ENCODE measurements at places on chromosomes 2 and 18. TPM values are rescaled to one million over a fixed set of nuclear protein-coding genes. Genes with fewer than 3 reads are reported as not detected.
A peak's percentile ranks its signal among the peaks of the same experiment; 100 is the strongest.

DNA sequence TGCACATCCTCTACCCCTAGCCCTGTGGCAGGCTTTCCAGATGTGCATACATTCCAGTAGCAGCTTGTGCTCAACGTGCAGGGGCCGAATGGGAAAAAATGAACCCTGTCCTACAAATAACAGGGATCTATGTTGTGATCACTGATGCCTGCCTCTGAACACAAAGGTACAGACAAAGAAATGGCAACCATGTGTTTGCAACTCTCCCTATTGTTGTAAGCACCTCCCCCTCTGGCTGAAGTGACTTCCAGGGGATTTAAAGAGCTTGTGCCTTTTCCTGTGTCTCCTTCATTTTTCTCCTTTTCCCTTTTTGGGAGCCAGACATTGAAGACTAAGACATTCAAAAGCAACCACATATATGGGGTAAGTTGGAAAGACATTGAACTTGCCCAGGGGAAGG, 21.6 kb downstream of the ARHGAP25 start:
- H3K27me3 ChIP-seq: no peaks in the 10 kb centered on the region
- no peak for DNase-seq
- no peak overlapping the region for H3K4me3 ChIP-seq
- H3K36me3 ChIP-seq: peaks cover 65% of the 10 kb centered on the region
- H3K4me1 ChIP-seq: peaks cover 86% of the 10 kb centered on the region

GRCh38 chr18:3529601-3530000, 79.6 kb downstream of the TGIF1 start:
- H3K27ac ChIP-seq: no peak overlapping the region
- no peak overlapping the region for H3K4me3 ChIP-seq
- H3K27me3 ChIP-seq: no peaks in the 10 kb centered on the region
- peaks cover 17% of the 10 kb centered on the region for H3K4me1 ChIP-seq

- no peaks in the 10 kb centered on the region for H3K36me3 ChIP-seq
- H3K4me3 ChIP-seq: no peak overlapping the region
- H3K4me1 ChIP-seq: no peaks in the 10 kb centered on the region
- H3K27ac ChIP-seq: no peak overlapping the region
- no peak for DNase-seq
- no peaks in the 10 kb centered on the region for H3K27me3 ChIP-seq
These were observed 665.6 kb upstream of the KLHL29 start for GRCh38 chr2:22719396-22719795.

WIPF1 gene
- total RNA-seq: 361 TPM

- H3K36me3 ChIP-seq: no peaks in the 10 kb centered on the region
- H3K4me1 ChIP-seq: no peaks in the 10 kb centered on the region
- no peak overlapping the region for H3K4me3 ChIP-seq
- H3K27me3 ChIP-seq: no peaks in the 10 kb centered on the region
- no peak overlapping the region for H3K27ac ChIP-seq
These were observed 376.2 kb downstream of the SOX11 start for GRCh38 chr2:6068429-6068828.

DNA sequence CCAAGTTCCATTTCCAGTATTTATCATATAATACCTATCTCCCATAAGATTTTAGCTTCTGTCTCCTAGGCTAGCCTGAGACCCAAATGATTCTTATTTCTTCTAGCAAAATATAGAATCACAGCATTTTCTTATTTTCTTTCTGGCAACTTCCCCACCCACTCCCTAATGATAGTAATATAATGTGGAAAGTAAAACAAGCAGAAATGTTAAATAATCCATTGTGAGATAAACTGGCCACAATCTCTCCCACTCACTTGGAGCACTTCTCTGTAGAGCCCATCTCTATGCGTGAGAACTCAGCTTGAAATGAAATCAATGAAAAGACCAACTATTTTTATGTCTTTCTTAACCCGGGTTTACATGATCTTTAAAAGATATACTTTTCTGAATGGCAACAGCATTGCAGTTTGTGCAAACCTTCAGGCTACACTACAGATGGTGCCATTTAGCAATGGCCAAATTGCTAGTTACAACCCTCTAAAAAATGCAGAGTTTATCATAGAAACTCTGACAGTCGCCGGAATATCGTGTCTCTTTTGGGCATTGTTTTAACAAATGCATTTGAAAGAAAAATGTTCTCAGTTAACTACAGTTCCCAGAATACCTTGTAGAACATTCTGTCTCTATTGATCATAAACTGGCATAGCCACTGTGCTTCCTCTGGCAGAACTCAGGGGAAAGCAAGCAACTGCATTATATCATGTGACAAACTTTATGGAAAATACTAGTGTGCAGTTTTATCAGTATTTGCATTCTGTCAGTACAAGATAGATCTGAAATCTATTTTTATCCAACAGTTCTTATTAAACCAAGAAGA, 1407.4 kb upstream of the ZEB2 start:
- DNase-seq: no peak
- no peaks in the 10 kb centered on the region for H3K36me3 ChIP-seq
- no peak overlapping the region for H3K27ac ChIP-seq
- no peak overlapping the region for H3K4me3 ChIP-seq

DNA sequence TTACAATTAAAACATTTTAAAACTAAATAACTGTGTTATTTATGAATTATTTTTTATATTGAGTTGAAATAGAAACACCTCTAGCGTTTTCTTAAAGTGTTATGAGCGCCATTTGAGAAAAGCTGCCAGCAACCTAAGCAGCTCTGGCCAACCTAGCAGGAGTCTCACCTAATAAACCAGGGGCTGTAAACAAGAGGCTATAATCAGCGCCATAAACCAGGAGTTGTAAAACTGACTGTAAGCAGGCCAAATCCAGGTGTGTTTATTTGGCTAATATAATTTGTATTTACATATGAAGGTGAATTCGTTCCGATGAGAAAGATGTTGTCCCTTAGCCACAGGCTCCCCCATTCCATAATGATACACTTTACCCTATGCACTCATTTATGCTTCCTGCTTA, 34.7 kb downstream of the LRRTM1 start:
- H3K4me1 ChIP-seq: no peaks in the 10 kb centered on the region
- no peak overlapping the region for H3K27ac ChIP-seq
- no peaks in the 10 kb centered on the region for H3K27me3 ChIP-seq
- H3K4me3 ChIP-seq: no peak overlapping the region

GRCh38 chr2:2742726-2743125, 411.7 kb upstream of the MYT1L start:
- no peak overlapping the region for H3K27ac ChIP-seq
- no peak overlapping the region for H3K4me3 ChIP-seq
- DNase-seq: no peak
- no peaks in the 10 kb centered on the region for H3K4me1 ChIP-seq
- peaks cover 3% of the 10 kb centered on the region for H3K27me3 ChIP-seq

DNA sequence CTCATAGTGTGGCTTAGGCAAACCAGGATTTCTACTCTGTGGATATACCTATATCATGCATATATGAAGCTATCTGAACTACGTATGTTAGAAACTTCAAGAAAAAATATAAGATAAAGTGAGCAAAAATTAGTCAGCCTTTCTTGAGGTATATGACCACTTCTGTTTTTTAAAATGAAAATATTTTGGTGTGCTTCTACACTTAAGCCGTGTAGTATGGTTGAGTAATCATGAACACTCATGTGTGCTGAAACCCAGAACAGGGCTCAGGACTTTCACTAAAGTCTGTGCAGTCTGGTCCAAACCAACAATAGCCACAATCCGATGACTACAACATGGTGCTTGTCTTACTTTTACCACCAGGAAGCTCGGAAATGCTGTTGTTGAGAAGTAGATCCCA, 48.9 kb upstream of the TMEM177 start:
- H3K4me1 ChIP-seq: no peaks in the 10 kb centered on the region
- H3K27me3 ChIP-seq: peaks cover 7% of the 10 kb centered on the region
- no peaks in the 10 kb centered on the region for H3K36me3 ChIP-seq
- H3K4me3 ChIP-seq: no peak overlapping the region
- DNase-seq: no peak

DNA sequence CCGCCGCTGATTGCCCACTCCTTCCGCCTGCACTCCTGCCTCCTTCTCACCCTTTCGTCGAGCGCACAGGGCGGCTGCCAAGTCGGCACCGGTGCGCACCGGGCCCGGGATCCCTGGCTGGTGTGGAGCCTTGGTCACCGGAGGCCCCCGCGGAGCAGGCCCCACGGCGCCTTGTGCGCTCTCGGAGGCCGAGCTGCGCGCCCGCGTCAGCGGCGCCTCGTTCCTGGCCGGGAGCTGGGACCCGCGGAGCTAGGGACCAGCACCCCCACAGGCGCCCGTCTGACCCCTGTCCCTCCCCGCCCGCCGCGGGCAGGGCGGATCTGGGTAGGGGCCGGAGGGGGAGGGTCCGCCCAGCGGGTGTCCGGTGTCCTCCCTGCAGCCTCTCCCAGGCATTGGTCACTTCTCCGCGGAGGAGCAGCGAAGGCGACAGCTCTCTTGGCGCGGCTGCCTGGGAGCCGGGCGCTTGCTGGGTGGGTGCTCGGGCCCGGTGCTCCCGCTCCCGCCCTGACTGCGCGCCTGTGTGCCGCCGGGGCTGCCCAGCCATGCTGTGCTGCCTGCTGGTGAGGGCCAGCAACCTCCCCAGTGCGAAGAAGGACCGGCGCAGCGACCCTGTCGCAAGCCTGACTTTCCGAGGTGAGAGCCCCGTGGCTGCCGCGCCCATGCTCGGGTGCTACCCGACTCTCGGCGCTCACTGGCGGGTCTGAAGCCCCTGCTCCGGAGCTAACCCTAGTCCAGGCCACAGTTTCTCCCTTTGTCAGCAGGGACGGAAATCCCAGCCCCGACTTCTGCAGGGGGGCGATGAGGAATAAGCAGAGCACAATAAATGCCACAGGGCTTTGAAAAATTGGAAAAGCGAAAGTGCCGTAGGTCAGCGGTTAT, 13.2 kb downstream of the DYSF start:
- peak overlapping the region; percentile 71 for H3K4me3 ChIP-seq
- no peak overlapping the region for H3K27ac ChIP-seq
- peaks cover 4% of the 10 kb centered on the region for H3K4me1 ChIP-seq
- no peaks in the 10 kb centered on the region for H3K36me3 ChIP-seq

GRCh38 chr2:10167316-10167715, 44.8 kb downstream of the RRM2 start:
- H3K27ac ChIP-seq: no peak overlapping the region
- H3K4me3 ChIP-seq: no peak overlapping the region
- peaks cover 3% of the 10 kb centered on the region for H3K4me1 ChIP-seq

GRCh38 chr2:187612857-187613256, 58.6 kb upstream of the TFPI start:
- no peak for DNase-seq
- H3K4me3 ChIP-seq: no peak overlapping the region
- H3K27me3 ChIP-seq: no peaks in the 10 kb centered on the region
- H3K27ac ChIP-seq: no peak overlapping the region
- H3K36me3 ChIP-seq: no peaks in the 10 kb centered on the region
- H3K4me1 ChIP-seq: no peaks in the 10 kb centered on the region

DNA sequence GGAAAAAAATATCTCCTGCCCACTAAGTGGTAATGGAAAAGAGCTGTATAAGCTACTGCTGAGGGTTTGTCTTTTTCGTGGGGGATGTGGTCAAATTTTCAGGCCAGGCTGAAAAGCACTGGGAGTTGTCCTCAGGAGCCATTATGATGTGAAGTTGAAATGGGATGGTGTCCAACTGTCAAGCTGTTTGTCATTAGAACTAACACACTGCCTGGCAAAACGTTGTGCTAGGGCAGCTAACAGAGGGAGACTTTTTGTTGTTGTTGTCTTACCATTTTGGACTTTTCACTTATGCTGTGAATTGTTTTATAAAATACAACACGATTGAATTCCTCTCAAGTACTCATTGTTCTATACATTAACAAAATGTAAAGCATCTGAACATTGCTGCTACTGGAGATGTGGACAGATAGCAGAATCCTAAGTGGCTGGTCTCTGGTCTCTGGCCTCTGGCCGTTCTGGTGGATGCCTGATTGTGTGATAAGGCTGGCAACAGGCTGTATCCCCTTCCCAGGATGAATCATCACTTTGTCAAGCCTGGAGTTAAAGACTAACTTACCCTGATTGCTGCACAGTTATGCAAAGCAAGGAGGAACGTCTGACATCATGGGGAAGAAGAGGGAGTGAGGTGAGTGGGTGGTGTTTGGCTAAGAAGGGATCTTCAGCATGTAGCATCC, 2.3 kb downstream of the MYO1B start:
- peaks cover 20% of the 10 kb centered on the region for H3K4me1 ChIP-seq
- no peak for DNase-seq
- peaks cover 6% of the 10 kb centered on the region for H3K27me3 ChIP-seq
- peak overlapping the region; percentile 8 for H3K4me3 ChIP-seq

GRCh38 chr2:121019071-121019470, 265.9 kb downstream of the TFCP2L1 start:
- H3K4me3 ChIP-seq: no peak overlapping the region
- H3K27ac ChIP-seq: no peak overlapping the region
- no peak for DNase-seq
- no peaks in the 10 kb centered on the region for H3K4me1 ChIP-seq

EEF1B2 gene
- total RNA-seq: 1,169 TPM

SLC39A10 gene
- total RNA-seq: 25.6 TPM

INO80D gene
- total RNA-seq: 16.7 TPM

DNA sequence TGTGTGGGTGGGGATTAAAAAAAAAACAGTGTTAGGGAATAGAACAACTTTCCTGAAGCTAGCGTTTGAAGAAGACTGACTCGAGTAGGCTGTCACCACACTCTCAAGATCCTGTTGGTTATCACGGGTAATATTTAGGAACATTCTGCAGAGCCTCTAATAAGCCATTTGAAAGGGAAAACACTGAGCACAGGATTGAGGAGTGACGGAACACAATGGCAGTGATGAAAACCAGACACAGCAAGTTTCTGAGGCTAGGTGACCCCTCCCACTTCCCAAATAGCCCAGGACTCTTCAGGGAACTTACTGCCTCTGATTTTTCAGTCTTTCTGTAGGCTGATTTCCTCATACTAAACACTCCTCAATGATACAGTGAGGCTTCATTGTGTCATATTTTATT, 88.2 kb upstream of the TMEM200C start:
- no peaks in the 10 kb centered on the region for H3K4me1 ChIP-seq
- H3K27me3 ChIP-seq: no peaks in the 10 kb centered on the region
- H3K4me3 ChIP-seq: no peak overlapping the region
- no peak overlapping the region for H3K27ac ChIP-seq
- no peaks in the 10 kb centered on the region for H3K36me3 ChIP-seq

CCDC68 gene
- not detected for total RNA-seq

DNA sequence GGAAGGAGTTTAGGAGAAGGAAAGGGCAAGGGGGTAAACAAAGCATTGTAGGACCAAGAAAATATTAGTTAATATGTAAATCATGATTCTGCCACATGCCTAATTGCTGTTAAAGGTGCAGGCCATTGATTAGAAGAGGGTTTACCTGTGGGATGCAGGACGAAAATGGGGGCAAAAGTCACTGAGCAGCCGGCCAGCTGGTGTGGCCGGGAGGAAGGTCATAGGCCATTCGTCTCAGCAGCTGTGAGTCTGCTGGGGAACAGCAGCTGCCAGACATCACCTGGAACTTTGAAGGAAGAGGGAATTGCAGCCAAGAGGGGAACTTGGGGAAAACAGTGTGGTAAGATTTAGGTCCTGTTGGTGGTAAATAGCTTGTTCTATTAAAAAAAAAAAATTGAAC, 184.4 kb downstream of the DYSF start:
- peaks cover 1% of the 10 kb centered on the region for H3K27me3 ChIP-seq
- DNase-seq: no peak
- no peaks in the 10 kb centered on the region for H3K4me1 ChIP-seq
- H3K27ac ChIP-seq: no peak overlapping the region
- no peak overlapping the region for H3K4me3 ChIP-seq

- no peak for DNase-seq
- peaks cover 13% of the 10 kb centered on the region for H3K4me1 ChIP-seq
- no peaks in the 10 kb centered on the region for H3K27me3 ChIP-seq
- H3K4me3 ChIP-seq: no peak overlapping the region
- H3K27ac ChIP-seq: peak overlapping the region; percentile 56
These were observed 107.0 kb downstream of the STRN start for GRCh38 chr2:36859366-36859792.

Measured in activated CD8-positive, alpha-beta T cell treated with anti-CD3 and anti-CD28 coated beads for 36 hours (primary cell).